Activated CD8-positive, alpha-beta memory T cell treated with anti-CD3 and anti-CD28 coated beads, Interleukin-2, amount 10 ng/mL, durations not matched to agents 7 days and 5 days (primary cell): ENCODE measurements at places on chromosomes 12 and 14. TPM values are rescaled to one million over a fixed set of nuclear protein-coding genes. Genes with fewer than 3 reads are reported as not detected.

DNA sequence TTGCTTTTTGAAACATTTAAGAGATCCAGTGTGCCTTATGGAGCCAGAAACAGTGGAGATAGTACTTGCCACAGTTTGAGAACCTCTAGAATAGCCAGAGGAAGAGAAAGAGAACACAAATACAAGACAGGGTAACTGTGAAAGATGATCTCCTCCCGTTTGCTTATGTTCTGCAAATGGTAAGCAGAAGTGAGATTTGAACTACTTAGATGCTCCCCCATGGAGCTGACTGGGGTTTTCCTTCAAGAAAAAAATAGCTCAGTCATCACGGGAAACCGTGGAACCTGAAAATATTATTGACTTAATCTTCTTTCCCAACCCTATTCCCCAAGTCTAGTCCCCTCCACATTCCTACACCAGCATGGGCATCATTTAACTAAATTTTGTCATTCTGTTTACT is 87.1 kb downstream of the KIF21A start:
- no peak for DNase-seq

GDF3 gene
- not detected for total RNA-seq

DNA sequence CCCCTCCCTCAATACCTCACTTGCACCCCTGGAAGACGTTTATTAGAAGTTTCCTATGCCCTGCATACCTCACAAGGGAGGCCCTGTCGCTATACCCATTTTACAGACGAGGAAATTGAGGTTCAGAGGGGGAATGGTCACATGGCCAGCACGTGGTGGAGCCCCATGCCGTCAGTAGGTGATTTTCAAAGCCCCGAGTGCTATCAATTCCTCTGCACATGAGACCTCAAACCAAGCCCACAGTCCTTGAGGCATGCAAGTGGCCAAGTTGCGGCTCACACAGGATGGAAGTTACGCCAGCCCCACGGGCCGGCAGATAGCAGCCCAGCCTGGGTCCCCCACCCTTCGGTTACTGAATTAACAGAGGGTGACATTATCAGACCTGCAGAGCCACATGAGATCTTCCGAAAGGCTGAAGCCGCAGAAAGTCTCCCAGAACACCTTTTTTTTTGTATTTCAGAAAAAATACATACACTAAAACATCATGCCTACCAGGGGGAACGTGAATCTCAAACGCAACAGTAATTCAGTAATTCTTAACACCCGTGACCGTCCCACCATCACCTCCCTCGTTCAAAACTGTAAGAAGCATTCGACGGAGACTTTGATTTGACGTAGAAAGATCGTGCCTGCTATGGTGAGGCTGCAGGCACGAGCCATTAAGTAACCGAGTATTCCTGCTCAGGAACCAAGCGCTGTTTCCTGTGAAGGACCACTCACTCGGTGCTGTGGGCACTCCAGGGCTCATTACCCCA is 129.0 kb downstream of the RFLNA start:
- DNase-seq: no peak

DNA sequence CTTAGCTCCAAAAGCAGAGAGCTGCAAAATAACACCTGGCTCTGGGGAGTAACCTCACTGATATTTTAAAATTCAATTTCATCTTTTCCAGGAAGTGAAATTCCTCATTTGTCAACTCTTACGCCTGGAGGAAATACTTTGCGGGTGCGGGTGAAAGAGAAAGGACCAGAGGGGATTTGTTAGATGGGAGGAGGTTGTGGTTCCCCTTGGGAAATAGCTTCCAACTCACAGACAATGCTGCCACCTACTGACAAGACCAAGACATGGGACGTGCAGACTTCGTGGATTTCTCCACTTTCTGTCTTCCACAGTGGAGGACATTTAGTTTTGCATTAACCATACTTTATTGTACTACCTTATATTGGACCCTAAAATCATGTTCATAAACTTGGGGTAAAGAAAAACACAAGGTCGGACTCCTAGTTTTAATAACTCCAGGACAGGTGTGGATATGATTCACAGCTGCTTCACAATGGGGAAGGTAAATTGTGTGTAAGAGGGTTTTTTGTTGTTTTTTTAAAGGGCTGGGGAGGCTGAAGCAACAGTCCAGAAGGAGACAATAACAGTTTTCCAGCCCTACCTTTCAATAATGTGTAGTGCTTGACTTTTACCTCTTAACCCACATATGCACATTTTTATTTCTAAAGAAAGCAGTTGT is 10.8 kb downstream of the FBXL14 start:
- DNase-seq: peak; percentile 76

GPR132 gene
- 49.4 TPM for total RNA-seq

GALNT9 gene
- not detected for total RNA-seq

DBX2 gene
- not detected for total RNA-seq

DNA sequence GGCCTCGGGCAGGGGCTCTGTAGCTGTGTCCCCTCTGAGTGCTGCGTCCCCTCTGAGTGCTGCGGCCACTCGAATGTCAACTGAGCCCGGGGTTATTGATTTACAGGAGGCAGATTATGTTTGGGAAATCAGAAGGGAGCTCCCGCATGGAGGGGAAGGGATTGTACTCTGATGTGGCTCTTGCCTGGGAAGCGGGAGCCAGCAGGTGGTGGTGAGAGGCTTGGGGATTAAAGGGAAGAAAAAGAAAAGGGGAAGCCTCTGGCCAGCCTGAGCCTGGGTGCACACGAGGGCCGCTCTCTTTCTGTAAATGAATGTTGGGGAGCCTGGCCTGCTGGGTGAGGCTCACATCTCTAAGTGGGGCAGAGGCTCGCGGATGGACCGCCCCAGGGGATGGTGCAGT is 143.7 kb downstream of the AACS start:
- DNase-seq: no peak

PPP1R12A gene
- 104 TPM for total RNA-seq
